ENCODE measurements at places on chromosomes 4 and X.

GRCh38 chrX:148872161-148872535 is 371.7 kb downstream of the AFF2 start:
- no peak for DNase-seq

GRCh38 chrX:21959362-21960051 is 19.0 kb downstream of the SMS start:
- DNase-seq, result no peak

DNA sequence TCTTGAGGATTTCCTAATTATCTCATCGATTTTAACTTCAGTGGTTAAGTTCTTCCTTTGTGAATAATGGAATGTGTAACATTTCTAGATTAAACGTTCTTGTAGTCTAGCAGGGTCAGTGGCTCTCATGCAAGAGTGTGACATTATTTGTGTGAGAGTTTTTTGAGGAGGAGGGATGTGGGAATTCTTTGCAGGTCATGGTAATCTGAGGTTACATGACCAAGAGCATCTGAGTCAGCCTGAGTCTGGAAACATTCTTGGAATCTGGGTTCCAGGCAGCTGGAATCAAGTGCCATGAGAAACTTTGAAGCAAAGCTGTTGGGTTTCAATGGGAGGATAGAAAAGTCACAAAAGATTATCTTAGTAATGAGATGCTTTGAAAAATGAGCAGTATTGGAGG is 49.5 kb downstream of the GK start:
- no peak for DNase-seq

GRCh38 chrX:129531132-129531531 is 7.8 kb upstream of the SMARCA1 start:
- no peak for DNase-seq

GRCh38 chrX:47242321-47242720 is 9.5 kb downstream of the USP11 start:
- no peak for DNase-seq
